ENCODE measurements at places on chromosomes 1 and 21.

- no peak for DNase-seq
These were observed 11.5 kb upstream of the ATP1B1 start for GRCh38 chr1:169094897-169095569.

DNA sequence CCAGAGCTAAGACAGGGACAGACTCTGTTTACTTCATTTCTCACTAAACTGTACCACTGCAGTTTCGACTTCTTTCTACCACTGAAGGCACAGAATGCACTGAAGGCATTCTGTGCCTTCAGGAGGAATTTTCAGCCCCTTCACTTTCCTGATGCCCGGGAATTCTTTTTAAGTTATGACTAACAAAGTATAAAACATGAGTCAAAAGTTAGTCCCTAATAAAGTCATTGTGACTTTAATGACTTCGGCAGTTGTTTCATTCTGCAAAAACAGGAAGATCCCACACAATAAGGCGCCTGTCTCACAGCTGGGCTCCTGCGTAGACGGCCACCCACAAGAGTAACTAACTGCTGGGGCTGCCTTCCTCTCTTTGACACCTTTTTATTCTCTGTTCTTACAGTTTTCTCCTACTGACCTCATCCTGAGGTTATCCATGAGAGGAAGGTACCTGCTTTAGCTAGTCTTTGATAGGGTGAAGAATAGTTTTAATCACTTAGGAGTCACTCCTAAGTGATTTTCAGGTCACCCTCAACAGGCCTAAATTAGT is 183.9 kb upstream of the SGIP1 start:
- DNase-seq = peak; percentile 44

DNA sequence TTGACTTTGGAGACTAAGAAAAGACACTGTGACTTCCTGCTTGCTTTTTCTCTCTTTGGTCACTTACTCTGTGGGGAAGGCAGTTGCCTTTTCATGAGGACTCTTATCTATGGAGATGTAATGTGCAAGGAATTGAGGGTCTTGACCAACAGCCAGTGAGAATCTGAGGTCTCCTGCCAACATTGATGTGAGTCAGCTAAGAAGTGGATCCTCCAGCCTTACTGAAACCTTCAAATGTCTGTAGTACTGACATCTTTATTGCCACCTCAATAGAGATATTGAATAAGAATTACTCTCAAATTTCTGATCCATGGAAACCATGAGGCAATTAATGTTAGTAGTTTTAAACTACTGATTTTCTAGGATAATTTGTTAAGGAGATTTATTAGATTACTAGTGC is 598.4 kb downstream of the ADGRL2 start:
- DNase-seq = no peak

GRCh38 chr1:232596666-232597303 is 33.1 kb downstream of the SIPA1L2 start:
- no peak for DNase-seq

GRCh38 chr1:33971018-33971710 is 107.3 kb downstream of the HMGB4 start:
- no peak for DNase-seq

- DNase-seq = no peak
These were observed 77.5 kb downstream of the ARHGEF16 start for GRCh38 chr1:3531928-3532327.

DNA sequence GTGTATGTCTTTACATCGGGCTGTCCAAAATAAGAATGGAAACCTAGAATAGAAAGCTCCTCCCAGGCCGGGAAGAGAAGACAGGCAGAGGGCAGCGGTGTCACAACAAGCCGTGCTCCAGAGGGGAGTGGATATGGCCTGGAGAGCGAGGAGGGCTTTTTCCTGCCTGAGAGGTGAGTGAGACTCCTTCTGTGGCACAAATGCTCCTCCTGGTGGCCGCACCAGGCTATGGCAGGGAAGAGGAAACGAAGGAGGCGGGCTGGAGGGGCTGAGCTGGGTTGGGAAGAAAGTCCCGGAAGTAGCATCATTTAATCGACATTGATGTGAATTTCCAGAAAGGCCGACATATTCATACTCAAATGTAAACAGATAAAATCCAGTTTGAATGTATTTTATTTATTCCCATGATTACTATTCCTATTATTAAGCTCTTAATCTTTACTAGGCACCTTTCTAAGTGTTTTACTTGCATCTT is 54.7 kb downstream of the MEF2D start:
- DNase-seq = peak; percentile 51

- DNase-seq = no peak
These were observed 66.6 kb upstream of the IPO9 start for GRCh38 chr1:201762381-201762780.

DNA sequence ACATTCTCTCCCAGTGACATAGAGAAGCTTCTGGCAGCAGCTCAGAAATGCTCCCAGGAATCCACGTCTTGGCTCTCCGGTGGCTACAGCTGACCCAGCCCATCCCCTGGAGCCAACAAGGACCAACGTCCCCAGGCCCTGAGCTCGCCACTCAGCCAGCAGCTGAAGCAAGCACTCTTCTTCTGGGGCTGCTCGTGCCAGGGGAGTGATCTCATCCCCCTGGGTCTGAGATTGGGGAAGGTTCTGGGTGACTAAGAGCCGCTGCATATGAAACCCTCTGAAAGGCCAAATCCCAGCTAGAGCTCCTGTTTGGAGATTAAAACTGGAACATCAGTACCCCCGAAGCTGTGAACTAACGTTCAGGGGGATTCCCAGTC is 487.9 kb downstream of the NPHP4 start:
- DNase-seq = no peak

- no peak for DNase-seq
These were observed 677 bp upstream of the HSD11B1 start for GRCh38 chr1:209703834-209704504.

- no peak for DNase-seq
These were observed 77.9 kb downstream of the NEK7 start for GRCh38 chr1:198234520-198235251.

DNA sequence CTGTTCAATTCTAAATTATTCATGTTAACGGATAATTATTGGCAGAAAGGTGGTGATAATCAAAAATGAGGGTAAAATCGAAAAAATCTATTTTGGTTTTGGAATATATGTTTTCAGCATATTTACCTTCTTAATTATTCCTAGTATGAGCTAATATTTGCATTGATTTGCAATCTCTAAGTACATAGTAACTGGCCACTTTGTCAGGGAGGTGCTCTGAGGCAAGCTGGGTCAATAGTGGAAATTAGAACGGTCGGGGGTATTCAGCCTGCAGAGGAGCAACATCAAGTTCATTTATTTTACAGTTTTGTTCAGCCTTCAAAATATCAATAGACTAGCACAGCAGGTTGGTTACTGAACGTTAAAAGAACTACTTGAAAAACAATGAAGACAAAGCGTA is 1.8 kb downstream of the OTUD7B start:
- no peak for DNase-seq

- DNase-seq = no peak
These were observed 137.1 kb downstream of the CAMTA1 start for GRCh38 chr1:6922096-6922931.

DNA sequence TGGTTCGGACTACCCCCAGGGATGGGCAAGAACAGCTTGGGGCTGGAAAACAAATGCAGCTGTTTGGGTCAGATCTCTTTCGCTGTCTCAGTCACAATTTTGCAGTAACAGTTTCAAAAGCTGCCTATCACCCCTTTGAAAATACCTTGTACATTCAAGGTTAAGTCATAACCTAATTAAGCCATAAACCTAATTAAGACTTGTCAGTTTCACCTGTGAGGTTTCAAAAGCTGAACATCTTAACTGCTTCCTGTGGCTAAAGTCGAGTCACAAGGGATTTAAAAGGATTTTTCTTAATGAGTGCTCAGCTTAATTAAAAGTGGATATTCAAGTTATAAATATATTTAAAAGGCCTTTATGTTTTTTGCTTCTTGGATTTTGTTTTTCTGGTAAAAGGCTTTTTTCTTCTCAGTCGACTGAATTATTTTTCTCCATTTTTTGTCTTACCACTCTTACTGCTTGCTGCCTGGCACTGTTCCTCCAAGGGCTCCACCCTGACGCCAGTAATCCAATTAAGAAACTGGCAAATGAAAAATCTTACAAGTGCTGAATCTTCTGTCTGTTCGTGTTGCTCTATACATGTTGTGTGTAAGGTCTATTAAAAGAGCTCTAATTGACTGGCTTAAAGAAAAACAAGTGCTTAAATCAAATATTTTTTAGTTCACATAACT is 31.3 kb downstream of the CBR1 start:
- DNase-seq = no peak

- DNase-seq = no peak
These were observed 65.8 kb downstream of the AK5 start for GRCh38 chr1:77347646-77348045.

DNA sequence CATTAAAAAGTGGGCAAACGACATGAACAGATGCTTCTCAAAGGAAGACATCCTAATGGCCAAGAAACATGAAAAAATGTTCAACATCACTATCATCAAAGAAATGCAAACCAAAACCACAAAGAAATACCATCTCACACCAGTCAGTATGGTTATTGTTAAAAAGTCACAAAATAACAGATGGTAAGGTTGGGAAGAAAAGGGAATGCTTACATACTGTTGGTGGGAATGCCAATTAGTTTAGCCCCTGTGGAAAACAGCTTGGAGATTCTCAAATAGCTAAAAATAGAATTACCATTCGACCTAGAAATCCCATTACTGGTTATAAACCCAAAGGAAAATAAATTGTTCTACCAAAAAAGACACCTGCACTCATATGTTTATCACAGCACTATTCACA is 369.4 kb downstream of the KCNH1 start:
- no peak for DNase-seq

DNA sequence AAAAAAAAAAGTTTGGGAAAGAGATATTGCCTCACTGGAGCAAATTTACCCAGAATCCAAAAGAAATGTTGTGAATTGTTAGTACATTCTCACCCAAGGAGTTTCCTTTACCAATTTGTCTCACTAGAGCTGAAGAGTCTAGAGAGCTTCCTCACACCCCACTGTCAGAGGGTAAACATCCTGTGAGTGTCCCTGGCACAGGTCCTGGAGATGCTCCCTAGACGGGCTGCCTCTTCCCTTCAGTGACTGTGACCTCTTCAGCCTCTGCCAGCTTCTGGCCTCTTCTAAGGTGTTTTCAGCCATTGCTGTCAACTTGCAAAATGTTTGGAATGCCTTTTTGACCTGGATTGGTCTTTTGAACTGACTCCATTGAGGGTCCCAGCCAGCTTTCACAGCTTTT is 159.4 kb downstream of the DHRS3 start:
- no peak for DNase-seq

DNA sequence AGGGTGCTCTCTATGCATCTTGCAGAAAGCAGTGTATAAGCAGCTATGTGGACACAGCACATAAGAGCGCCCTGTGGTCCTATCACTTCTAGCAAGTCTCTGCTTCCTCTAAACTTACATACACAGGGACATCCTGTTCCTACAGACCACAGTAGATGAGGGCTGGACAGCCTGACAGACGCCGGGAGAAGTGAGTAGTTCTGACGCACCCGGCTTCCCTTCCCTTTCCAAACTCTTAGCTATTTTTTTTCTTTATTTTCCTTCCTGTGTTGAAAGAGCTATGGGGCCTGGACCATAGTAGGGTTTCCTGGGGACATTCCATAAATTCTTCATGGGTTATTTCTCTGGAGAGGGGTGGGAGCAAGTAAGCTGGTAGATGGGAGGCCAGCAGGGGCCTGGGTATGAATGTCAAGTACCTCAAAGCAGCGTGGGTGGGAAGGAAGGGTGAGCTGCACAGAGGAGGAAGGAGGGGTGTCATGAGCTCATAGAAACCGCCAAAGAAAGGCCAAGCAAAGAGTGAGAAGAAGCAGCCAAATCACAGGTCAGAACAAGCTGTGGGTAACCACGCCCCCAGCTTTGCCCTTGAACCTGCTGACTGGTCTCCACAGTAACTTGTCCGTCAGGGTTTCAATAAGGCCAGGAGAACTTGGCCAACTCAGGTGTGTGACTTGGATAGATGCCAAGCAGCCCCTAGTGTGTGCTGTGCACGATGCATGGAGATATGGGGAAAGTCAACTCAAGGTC is 36.6 kb downstream of the PLXNA2 start:
- DNase-seq = no peak

DNA sequence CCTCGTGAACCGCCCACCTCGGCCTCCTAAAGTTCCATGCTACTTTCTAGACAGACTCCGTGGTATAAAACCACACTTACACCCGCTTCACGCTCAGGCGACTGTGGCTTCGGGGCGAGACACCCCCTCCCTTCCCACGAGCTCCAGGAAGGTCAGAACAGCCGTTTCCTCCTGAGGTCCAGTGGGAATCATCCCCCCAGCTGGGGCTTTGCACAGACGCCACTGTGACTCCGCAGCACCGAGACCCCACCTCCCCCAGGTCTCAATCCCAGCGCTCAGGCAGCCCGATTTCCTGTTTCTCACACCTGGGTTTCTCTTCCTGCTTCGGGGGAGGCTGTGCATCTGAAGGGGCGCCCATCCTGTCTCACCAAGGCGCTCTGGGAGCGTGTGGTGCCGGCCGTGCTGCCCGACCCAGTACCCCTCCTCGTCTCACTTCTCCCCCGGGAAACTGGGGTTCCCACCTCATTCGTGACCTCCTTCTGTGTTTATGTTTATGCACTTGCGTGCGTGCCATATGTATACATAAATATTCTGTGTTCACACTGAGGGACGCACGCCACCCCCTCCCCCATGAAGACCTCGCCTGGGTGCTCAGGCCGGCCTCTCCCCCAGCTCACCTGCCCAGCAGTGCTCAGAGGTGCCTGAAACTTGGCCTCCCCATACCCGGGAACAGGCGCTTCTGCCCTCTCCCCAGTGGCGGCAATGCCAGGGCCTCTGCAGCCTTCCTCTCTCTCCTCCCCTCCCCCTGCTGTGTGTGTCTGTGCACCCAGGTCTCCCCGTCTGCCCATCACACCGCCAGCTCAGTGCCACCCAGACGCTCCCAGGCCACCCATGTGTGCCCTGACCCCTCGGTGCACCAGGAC is 14.6 kb downstream of the SLC35E2B start:
- DNase-seq = peak; percentile 49

GRCh38 chr1:234091876-234092275 is 187.4 kb downstream of the SLC35F3 start:
- no peak for DNase-seq

- no peak for DNase-seq
These were observed 21.3 kb upstream of the MAGI3 start for GRCh38 chr1:113369040-113369439.

DNA sequence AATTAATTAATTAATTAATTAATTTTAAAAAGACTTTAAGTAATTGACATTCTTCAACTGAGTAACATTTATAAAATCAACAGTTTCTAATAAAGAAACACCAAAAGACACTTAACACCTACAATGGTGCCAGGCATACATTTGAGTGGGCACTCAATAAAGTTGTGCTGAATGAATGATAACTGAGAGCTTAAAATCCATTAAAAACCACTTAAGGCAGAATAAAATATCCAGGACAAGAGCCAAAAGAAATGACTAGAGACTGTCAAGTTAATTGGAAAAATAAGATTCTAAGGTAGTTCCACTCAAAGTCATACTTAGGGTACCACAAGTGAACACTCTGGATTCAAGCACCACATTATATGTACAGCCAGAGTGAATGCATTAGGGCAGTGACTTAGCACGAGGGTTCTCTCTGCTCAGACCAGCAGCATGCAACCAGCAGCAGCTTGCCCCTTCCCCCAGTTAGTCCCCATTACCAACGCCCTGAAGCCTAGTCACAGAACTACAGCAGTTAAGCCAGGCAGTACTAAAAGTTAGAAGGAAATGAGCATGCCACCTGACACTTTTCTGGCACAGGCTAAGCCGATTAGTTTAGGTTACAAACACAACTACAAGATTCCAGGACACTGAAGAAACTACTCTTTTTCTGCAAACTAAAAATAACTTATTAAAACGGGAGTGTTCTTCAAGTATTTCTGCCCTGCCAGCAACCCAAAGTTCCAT is 46.5 kb downstream of the LUZP1 start:
- DNase-seq = no peak

- DNase-seq = no peak
These were observed 42.7 kb upstream of the FASLG start for GRCh38 chr1:172616195-172616594.

GRCh38 chr1:941015-941587 is 17.4 kb downstream of the SAMD11 start:
- no peak for DNase-seq

All from T-helper 1 cell (primary cell).